ENCODE measurements at places on chromosomes 12 and 14.

DNA sequence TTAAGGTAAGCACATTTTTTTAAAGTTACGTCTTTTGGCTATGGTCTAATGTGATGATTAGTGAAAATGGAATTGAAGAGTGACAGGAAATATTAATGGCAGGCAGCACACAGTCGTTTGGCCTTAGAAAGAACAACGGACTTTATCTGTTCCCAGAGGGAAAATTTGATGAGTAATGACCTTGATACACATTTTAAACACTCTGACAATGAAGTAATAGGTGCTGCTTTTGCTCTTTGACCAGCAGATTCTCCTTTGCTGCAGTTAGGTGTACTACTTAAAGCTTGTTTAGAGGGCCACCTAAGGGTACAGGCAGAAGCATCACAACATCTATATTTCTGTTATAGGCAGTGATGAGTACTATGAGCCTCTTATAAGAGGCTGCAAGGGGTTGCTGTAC, 27.1 kb upstream of the RNU6-8 start:
- DNase-seq, result peak; percentile 12

GRCh38 chr12:10075451-10075850, 23.3 kb downstream of the CLEC1A start:
- DNase-seq, result no peak

DNA sequence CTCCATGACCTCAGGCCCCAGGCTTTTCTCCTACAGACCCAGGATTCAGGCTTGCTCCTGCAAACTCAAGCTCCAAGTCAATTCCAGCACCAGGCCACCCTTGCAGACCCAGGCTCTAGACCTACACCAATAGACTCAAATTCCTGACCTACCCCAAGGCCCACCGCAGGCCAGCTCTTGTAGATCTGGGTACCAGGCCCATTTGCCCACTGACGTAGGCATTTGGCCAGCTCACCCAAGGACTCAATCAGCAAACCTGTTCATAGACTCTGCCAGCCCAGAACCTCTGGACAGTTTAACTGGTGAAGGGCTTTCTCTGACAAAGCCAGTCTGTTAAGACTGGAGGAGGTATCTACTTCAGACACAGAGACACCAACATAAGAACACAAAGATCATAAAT, 52.3 kb downstream of the SPTSSA start:
- no peak for DNase-seq

GRCh38 chr14:93262446-93262845, 55.4 kb downstream of the UBR7 start:
- DNase-seq, result no peak

- no peak for DNase-seq
Measured at GRCh38 chr14:66141733-66142132, 344.4 kb upstream of the CCDC196 start.

DNA sequence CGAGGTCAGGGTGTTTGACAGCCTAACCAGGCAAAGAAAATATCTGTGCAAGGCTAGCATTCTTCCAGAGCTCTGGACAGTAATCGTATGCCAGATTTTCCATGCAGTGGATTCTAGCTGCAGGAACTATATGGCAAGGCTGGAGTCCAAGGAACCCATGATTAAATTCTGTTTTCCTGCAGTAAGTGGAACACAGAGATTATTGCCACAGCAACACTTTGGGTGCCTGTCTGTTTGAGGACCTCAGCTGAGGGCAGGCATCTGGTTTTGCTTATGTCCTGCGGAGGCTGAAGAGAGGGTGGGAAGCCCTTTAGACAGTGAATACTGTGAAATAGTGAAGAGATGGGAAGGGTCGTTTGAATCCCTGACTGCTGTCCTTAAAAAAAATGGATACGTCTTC, 104.4 kb downstream of the DAD1 start:
- no peak for DNase-seq

DNA sequence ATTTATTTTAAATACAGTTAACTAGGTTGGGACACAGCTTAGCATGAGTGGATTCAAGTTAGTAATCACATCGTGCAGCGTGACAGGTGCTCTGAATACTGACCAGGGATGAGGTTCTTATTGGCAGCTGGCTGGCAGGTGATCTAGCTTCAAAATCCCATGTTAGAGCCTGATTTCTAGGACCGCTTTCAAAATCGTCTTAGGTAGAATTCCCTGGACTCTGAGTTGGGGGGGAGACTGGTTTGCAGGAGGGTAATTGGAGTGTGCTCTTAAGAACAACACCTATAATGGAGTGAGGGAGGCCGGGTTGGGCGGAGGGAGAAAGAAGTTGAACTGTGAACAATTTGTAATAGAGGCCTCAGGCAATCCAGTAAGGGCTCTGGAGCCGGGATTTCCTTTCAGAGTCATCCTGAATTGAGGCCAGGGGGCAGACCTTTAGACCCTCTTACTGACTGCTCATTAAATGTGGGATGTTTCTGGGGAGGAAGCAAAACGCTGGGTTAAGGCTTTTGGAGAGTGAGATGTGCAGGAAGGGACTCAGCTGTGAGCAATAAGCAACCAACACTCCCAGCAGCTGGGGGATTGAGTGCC, 874 bp upstream of the YARS2 start:
- no peak for DNase-seq

- DNase-seq, result no peak
Measured at GRCh38 chr12:85516667-85517325, 236.8 kb downstream of the ALX1 start.

- DNase-seq, result no peak
Measured at GRCh38 chr12:91327889-91328288, 145.3 kb upstream of the DCN start.

- no peak for DNase-seq
Measured at GRCh38 chr14:77377502-77377844, 294 bp downstream of the SAMD15 start.

- DNase-seq, result no peak
Measured at GRCh38 chr14:78142998-78143397, 27.2 kb upstream of the NRXN3 start.

Data from H54 (cell line).